Dermis blood vessel endothelial cell (primary cell): ENCODE measurements at places on chromosomes 2 and 18. TPM values are rescaled to one million over a fixed set of nuclear protein-coding genes. Genes with fewer than 3 reads are reported as not detected.

DNA sequence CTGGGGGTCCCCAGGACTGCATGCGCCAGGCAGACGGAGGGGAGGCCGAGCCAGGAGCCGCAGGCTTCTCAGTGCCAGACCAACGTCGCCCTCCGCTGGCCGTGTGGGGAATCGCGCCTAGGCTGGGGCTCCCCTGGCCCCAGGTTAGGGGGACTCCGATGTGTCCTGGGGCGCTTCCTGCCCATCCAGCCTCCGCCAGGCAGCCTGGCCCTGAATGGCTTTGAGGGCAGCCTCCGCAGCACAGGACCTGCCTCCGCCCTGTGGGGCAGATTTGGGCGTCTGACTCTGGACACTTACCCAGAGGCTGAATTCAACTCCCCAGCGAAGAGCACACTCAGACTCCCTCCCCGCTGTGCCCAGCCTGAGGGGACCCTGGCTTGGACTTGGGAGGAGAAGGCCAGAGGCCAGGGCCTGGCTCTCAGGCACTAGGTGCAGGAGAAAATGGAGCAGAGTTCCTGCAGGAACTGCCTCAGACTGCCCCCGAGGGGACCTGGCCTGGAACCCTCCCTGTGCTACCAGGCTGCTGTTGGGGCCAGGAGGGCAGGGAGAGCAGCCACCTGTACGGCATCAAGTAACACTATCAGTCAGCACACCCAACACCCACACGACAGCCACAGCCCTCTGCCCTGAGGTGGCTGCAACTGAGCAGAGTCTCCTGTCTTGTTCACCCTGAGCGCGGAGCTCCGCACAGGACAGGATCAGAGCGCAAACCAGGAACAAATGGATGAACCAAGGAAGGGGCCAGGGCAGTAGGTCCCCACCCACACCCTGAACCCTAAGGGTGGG, 597 bp upstream of the TEKT4 start:
- peak; percentile 36 for DNase-seq

GRCh38 chr18:48902023-48902855, 48.5 kb downstream of the SMAD7 start:
- DNase-seq = peak; percentile 96

DNA sequence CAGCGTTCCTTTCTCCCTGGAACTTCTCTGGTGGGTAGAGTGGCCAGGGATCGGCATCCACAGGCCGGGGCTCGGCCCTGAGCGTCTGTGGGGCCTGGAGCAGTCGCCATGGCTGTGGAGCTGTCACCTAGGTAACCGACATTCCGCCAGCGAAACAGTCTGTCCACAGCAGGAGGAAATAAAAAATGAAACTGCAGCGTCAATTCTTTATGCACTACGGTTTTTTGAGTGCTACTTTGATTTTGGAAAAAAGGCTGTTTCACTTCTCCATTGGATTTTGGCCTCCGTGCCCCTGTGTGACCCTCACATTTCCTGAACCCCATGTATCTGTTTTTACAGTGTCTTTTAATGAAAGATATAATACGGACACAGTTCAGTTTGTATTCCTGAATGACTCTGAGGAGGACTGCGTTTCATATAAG, 163.4 kb downstream of the LDLRAD4 start:
- peak; percentile 86 for DNase-seq

DNA sequence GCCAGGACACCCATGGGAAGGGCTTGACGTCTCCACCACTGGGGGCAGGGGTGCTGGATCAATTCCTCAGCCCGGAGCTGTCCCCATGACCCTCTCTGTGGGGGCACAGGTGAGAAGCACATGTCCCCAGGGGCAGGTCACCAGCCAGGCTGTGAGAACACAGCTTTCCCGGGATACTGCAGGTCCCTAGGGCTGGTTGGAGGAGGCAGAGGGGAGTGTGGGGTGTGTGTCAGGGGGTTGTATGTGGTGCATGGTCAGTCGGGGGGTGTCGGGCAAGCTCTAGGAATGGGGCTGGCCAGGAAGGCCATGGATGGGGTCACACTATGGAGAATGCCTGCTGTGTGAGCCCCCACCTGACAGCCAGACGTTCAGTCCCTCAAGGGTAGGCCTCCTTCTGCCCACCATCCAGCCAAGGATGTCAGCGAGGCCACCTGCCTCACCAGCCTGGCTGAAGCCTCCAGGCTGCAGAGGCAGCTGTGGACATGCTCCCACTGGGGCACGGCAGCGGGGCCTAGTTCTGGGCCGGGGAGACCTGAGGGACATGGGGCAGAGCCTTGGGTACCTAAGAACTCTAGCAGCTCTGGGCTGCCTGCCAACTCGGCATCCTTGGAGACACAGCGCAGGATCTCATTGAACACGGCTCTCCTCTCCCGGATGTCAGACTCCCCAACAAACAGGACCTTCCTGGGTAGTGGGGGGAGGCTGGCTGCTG, 10.3 kb downstream of the HS1BP3 start:
- no peak for DNase-seq

DNA sequence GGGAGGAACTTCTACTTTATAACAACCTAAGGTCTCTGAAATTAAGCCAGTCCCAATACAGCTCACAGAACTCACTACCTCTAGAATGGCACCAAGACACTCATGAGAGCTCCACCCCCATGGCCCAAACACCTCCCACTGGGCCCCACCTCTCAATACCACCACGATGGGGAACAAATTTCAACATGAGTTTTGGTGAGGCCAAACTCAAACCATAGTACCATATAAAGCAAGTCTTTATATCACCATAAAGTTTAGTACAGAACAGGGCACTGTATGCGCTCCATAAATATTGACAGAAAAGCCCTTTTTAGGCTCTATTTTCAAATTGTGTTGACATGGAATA, 3.3 kb downstream of the AFG3L2 start:
- DNase-seq = no peak

- DNase-seq = peak; percentile 9
Observed at GRCh38 chr18:76374330-76375281, 120.4 kb downstream of the ZNF516 start.

DNA sequence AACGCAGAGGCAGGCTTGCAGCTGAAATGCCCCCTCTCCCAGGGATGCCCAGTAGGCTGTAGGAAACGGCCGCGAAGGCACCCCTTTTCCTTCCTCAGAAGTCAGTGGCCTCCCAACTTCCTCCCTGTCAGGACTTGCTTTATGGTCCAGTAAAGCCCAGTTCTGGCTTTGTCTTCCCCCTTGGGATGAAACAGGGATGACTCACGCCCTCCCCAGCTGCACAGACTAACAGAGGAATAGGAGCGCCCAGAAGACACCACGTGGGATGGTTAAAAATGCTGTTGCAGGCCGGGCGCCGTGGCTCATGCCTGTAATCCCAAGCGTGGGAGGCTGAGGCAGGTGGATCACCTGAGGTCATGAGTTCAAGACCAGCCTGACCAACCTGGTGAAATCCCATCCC, 6.9 kb downstream of the CREG2 start:
- peak; percentile 87 for DNase-seq

GRCh38 chr2:169759987-169760386, 26.4 kb downstream of the KLHL23 start:
- DNase-seq = no peak

GRCh38 chr2:170235860-170236679, 58.1 kb downstream of the MYO3B start:
- peak; percentile 76 for DNase-seq

DNA sequence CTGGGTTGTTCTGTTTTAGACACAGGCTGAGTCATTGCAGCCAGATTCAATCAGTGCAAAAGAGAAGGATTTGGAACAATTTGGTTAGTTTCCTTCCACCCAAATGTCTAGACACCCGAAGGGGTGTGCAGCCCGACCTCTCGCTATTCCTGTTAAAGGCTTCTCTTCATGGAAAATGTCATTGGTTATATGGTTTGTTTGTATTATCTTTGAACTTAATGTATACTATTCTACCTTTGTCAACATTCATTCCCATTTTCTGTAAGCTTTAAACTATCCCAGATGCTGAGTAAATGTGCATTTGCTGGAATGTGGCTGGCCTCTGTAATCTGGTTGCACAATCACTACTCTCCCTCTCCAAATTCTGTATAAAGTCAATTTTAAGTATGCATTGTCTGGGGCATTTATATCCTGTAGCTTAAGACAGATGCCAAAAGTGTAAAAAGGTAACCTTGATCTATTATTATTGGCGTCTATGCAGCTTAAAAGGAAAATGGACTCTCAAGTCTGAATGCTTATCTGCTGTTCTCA, 80.4 kb upstream of the RND3 start:
- no peak for DNase-seq

DNA sequence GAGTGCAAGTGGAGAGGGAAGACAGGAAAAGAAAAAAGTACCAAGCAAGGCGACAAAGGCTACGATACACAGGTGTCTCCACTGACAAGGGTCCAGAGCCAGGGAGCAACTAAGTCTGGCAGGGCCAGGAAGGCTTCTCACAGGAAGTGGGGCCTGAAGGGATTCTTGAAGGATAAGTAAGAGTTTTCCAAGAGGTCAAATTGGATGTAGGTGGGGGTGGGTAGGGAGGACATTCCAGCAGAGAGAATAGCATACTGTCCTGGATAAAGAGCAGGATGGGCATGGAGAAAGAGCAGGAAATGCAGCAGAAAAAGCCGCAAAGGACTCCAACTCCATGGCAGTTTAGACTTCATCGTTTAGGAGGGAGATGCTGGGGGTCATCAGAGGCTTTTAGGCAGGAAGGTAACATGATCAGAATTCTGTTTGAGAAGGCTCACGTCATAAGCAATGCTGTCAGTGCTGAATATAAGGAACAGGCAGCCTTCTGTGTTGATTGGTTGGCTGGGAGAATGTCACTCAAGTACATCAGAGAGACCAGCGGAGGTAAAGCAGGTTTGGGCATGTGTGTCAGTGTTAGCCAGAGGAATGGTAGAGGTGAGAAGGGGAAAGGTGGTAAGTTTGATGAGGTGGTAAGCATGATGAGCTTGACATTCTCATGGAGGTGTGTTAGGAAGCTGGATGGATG, 35.1 kb downstream of the ARHGAP25 start:
- no peak for DNase-seq

- peak; percentile 25 for DNase-seq
Observed at GRCh38 chr2:108833219-108833618, 46.6 kb downstream of the CCDC138 start.

DNA sequence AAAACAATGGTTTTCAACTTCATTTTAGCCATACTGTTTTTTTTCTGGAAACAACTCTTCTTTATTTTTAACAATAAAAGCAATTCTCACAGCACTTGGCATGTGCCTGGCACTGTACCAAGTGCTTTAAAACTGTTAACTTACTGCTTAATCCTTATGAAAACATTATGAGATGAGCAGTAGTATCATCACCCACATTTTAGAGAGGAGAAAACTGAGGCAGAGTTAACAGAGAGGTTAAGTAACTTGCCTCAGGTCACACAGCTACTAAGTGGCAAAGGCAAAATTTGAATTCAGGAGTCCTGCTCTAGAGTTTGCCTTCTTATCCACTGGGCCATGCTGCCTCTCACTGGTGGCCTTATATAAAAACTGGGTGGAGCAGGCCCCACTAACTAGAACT, 23.2 kb downstream of the CTIF start:
- DNase-seq = peak; percentile 16

DNA sequence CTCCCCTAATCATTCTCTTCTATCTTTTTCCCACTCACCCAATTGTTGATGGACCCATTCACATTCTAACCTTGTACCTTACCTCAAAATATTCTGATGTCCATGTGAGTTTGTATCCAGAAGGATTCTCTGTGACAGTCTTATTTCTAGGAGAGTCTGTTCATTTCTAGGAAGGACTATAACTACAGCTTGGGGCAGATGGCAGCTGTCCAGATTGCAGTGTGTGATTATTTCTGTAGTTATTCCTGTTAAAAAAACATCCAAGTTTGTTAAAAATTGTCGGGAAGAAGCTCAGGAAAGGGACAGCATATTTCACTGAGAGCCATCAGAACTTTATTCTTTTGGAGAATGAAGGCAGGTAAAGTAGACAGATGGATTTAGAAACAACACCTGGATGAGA, 142.6 kb downstream of the RAPGEF4 start:
- no peak for DNase-seq

- DNase-seq = no peak
Observed at GRCh38 chr2:119256582-119256921, 32.9 kb downstream of the STEAP3 start.

GRCh38 chr2:102022884-102023539, 31.3 kb downstream of the IL1R2 start:
- DNase-seq = no peak

KCNK3 gene
- total RNA-seq = under 0.01 and 0.05 TPM in 2 replicates

R3HDM1 gene
- 7.3 and 18.0 TPM in 2 replicates for total RNA-seq

L3MBTL4 gene
- 5.9 and 8.0 TPM in 2 replicates for total RNA-seq

CSRNP3 gene
- 0.51 and 0.65 TPM in 2 replicates for total RNA-seq

ASIC4 gene
- total RNA-seq = not detected in 2 replicates

WDR12 gene
- 30.4 and 34.7 TPM in 2 replicates for total RNA-seq

XIRP2 gene
- 0.23 TPM in 1 of 2 replicates, not detected in the other for total RNA-seq

MARCO gene
- total RNA-seq = not detected in 2 replicates

IMPA2 gene
- total RNA-seq = 7.5 and 14.6 TPM in 2 replicates

SCN1A gene
- total RNA-seq = under 0.01 TPM in 1 of 2 replicates, not detected in the other
